Effector memory CD8-positive, alpha-beta T cell (primary cell): ENCODE measurements at places on chromosomes 16 and 17.

- no peak for DNase-seq
These were observed 4.0 kb downstream of the ITGAD start for GRCh38 chr16:31397096-31397660.

DNA sequence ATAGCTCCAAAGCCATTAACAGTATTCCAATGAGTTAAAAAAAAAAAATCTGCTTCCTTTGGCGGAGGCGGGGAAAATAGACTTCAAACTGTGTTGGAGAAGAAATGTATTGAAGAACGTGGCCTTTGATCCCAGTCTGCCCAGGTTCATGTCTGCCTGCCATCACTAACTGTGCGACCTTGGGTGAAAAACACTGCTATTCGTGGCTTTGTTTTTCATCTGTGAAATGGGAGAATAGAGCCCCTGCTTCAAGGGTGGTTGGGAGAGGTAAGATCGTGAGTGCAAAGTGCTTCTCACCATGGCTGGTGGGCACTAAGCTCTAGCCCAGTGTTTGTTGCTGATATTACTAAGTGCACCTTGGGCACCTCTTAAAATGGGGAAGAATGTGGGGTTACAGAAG lies 69.5 kb downstream of the VPS35L start:
- no peak for DNase-seq

GRCh38 chr17:20721171-20721570 lies 141.6 kb downstream of the CDRT15L2 start:
- no peak for DNase-seq

GRCh38 chr16:56252835-56253234 lies 61.5 kb downstream of the GNAO1 start:
- no peak for DNase-seq

DNA sequence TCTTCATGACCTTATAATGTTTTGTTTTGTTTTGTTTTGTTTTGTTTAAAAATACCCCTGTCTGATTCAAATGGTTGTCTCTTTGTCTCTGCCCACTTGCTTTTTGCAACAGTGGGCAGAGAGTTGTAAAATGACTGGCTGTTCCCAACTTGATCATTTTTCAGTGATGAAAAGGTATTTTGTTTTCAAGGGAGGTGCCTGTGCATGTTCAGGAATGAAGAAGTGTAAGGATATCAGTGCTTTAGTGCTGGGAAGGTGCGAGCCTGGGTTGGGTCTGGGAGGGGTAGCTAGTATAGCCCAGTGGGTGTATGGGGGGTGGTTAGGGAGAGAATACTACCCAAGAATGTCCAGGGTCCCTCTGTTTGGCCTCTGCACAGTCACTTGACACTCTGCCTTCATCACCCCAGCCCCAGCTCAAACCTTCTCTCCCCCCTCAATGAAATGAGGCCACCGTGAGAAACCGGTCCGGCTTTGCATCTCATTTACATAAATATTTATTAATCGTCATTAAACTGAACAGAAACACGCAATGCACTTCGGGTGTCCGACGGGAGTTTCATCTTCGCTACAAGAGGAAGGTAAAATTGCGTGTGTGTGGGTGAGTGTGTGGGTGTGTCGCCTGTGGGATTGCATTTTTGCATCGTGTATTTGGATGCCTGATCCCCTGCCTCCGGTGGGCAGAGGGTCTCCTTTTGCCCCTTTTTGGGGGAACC lies 4.3 kb downstream of the NEUROD2 start:
- DNase-seq = no peak

GRCh38 chr16:2429771-2430663 lies 770 bp downstream of the CCNF start:
- DNase-seq = no peak

GRCh38 chr16:85639529-85640253 lies 26.6 kb downstream of the GSE1 start:
- DNase-seq = no peak

DNA sequence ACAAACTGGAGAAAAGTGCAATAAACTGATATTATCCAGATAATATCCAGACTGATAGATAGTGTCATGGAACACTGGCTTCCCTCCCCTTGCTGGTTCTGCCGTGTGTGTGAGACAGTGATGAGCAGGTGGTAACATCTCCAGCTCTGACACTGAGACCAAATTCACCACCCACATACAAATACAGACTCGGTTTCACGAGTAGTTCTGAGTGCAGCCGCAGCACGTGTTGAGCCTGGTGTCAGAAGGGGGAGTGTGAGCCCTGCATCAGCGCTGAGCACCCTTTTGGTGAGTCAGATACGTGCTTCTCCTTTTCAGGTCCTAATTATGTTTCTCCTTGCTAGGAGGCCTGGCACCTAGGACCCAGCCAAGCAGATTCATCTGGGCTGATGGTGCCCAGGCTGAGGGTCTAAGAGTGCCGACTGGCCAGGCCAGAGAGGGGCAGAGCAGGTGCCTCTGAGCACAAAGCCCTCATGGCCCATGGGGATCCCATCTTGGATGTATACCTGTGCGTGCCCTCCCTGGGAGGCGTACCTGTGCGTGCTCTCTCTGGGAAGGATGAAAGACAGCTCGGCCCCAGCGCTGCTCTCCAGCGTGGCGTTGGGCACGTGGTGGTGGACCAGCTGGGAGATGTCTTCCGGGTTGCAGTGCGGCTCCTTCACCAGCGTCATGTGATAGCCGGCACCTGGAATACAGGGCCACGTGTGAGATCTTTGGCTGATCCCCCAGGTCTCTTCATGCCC lies 27.3 kb upstream of the RNPS1 start:
- peak; percentile 30 for DNase-seq

DNA sequence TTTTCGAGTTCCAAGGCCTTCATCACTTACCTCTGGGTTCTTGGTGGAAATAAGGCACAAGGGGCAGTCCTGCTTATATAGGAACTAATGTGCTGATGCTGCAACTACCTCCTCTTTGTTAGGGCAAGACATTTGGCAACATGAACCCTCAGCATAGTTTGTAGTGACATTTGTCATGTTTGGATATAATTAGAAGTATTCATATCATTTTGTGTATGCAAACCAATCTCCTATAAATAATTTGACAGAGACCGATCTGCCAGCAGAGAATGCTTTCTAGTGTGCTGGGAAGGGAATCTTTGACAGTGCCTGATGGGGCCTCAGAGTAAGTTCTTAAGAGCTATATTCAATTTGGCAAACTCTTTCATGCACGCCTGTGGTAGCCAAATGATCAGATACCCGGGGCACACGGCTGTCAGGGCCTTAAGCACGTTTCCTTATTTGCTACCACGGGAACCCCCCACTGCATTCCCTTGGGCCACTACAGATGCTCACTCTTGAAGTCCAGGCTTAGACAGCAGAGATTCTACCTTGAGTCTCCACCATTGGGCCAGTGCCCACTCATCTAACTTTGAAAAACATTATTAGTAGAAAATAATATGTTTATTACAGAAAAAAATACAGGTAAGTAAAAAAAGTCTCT lies at the start of gene MYH8:
TSS of gene MYH8 (minus strand) at position 51 of the 643 bp plus-strand sequence. CDS start 1,723 bp downstream, outside the sequence.
- no peak for DNase-seq

GRCh38 chr16:68403704-68404103 lies 44.6 kb downstream of the SMPD3 start:
- no peak for DNase-seq

DNA sequence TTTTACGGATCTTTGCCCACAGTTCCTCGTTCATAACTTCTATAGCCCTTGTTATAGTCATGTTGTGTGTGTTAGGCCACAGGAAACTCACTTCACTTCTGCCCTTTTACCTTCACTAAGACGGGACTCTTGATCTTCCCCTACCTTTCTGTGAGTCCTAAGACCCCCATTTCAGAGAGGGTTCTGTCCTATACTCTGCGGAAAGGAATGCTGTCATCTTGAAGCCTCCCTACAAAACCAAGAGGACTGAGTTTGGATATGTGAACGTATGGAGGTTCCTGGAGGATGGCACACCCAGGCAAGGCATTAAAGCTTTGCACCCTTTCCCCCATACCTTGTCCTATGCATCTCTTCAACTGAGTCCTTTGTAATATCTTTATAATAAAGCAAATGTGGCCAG lies 3.7 kb downstream of the UBB start:
- DNase-seq = no peak

- DNase-seq = no peak
These were observed 32.5 kb downstream of the ABCC12 start for GRCh38 chr16:48123104-48123788.

DNA sequence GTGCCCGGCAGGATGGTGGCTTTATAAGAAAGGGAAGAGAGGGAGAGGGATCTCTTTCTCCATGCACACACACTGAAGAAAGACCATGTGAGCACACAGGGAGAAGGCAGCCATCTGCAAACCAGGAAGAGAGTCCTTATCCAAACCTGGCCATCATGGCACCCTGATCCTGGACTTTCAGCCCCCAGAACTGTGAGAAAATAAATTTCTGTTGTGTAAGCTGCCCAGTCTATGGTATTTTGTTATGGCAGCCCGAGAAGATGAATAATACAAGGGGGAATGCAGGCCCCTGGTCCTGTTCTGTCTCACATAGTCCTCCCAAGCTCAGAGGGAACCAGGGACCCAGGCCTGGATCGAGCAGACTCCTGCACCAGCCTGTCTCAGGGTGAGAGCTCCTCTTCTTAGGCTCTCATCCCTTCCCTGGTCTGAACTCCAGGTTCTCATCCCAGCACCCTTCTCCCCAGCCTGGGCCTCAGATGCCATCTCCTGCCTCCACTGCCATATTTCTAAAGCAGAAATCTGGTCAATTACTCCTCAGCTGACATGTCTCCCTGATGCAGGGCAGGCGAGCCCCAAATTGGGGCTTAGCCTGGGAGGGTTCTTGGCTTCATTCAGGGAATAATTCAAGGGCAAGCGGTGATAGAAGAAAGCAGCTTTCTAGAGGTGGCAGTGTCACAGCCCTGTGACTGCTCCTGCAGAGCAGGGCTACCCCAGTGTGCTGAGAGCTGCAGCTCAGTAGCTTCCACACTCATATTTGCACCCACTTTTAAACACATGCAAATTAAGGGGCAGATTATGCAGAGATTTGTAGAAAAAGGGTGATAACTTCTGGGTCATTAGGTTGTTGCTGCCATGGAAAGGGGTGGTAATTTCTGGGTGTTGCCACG lies 28.8 kb downstream of the IGFBP4 start:
- no peak for DNase-seq

- peak; percentile 88 for DNase-seq
These were observed 79.8 kb downstream of the CMIP start for GRCh38 chr16:81524382-81524781.
